Naive thymus-derived CD4-positive, alpha-beta T cell (primary cell): ENCODE measurements at places on chromosomes 3 and 15.

DNA sequence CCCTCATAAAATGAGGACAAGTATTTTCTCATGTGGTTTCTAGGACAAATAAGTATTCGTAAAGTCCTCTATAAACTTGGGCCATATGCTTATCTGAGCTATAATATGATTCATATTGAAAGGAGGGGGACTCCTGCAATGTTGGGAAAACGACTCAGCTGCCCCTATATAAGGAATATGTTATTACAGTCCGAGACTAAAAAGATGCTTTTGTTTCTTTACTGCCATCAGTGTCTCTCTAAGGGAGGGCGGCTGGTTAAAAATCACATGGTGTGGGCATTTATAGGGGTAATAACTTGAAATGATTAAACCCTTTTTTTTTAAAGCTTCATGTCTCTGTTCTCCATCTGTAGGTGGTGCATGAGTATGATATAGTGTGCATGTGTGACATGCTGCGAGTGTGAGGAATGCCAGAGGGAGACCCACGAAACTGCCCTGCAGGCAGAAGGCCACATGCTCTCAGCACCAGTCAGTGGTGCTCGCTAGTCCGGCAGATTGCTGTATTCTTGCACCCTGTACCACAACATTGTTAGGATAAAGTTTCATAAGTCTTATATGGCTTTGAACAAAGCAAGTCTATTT lies 256.0 kb upstream of the CTDSPL start:
- DNase-seq, result no peak

- DNase-seq, result no peak
Observed at GRCh38 chr15:80609091-80609490, 86.0 kb upstream of the ABHD17C start.

DNA sequence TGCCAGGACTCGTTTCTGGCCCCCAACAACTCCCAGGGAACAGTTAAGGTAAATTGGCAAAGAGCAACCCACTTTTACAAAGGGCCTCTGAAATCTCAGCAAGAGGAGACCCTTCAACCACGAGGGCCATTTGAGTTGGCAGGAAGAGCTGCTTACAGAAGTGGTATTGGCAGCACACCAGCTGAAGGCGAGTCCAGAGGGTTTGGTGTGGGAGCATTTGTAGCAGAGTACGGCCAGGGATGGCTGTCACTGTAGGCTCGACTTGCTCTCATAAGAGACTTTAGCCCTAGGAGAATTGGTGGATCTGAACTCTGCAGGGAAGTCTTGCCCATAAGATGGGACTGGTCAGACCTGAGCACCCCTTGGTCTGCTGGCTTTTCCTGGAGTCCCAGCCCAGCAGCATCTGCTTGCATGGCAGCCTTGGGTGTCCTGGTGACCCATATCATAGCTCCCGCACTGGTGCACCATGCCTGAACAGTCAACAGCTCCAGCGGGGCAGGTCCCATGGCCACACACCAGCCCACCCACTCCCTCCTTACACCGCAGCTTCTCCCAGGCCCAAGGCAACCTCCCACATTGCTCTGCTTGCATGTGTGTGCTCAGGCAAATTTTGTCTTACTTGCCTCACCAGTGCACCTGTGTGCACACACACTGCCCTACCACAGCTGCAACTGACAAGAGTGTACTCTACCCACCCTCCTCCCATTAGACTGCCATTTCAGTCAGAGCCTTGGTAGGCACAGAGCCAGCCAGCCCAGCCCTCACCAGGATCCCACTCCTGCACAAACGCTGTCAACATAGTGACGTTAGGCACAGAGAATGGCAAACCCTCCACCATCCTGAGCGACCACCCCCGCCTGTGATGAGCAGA lies 861.6 kb upstream of the DPPA4 start:
- no peak for DNase-seq

GRCh38 chr15:85492406-85492805 lies 112.0 kb downstream of the AKAP13 start:
- DNase-seq, result no peak

DNA sequence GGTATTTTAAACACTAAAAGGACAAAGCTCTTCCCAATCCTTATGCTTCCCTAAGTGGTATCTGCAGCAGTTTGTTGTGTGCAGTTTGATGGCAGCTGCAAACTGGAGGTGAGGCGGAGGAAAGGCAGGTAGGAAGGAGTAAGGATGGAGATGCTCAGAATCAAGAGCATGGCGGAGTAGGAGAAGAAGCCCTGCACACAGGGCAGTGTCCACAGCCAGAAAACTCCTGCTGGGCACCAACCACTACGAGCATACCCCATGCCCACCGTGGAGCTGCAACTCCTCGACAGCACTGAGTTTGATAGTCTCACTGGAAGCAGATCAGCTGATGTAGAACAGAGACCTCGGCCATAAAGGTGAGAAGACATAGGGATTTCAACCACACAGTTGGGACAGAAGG lies 30.3 kb upstream of the ESYT3 start:
- DNase-seq, result no peak

DNA sequence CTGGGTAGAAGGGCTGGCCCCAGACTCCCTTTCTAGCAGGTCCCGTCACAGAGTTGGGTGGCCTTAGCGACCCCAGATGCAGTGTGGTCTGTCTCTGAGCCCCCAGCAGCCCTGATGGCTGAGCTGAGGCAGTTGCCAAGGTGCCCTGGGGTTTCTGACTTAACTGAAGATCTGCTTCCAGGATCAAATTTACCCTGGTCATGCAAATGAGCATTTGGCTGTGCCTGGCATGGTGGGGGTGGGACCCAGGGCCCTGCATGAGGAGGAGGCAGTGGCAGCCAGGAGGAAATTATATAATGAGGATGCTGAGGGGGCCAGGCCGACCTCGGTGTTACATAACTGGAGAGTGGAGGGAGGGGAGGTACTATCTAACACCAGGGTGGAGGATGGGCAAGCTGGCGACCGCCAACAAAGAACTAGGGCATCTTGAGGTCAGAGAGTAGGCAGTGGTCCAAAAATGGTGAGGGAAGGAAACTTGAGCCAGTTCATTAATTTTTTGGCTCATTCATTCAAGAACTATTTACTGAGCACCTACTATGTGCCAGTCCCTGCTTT lies 16.4 kb downstream of the PLEKHO2 start:
- DNase-seq, result no peak

DNA sequence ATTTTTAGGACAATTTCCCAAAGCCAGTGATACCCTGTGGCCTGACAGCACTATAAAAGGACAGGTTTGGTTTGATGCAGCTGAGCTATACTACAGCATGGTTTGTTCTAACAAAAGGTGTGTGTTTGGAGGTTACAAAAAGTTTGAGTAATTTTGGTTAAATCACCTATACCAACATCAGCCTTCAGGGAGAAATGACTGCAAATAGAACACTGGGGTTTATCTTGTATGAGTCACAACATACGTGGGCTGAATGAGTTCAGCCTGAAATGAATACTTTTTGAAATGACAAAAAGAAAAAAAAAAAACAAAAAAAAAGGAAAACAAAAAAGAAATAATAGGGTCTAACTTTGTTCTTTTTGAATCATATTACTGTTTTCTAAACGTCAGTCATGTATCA lies 345.7 kb downstream of the CNTN3 start:
- DNase-seq, result no peak

DNA sequence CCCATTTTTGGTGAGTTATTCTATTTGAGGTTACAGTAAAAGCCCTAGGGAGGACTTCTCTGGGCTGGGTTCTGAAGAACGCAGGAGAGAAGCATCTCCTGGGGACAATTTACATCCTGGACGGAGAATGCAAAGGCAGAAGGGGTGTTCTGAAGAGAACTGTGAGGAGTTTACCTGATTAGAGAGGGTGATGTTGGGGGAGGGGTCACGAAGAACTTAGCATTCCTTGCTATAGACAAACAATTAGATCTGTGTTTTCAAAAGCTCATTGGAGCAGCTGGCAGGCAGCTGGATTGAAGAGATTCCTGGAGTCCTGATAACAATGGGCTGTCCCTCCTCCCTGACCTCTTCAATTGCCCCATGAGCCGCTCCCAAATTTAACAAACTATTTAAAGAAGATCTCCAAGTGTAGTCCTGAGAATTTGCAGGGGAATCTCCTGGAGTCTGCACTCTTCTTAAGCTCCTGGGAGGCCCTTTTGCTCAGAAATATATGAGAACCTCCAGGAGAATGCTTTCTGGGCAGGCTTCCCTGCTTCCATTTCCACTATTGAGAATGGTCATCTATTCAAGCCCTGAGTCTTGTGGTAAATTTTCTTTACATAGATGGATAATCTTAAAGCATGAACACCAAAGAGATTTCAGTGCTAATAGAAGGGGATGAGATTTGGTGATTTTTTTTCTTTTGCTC lies 55.3 kb downstream of the ARHGAP31 start:
- no peak for DNase-seq

DNA sequence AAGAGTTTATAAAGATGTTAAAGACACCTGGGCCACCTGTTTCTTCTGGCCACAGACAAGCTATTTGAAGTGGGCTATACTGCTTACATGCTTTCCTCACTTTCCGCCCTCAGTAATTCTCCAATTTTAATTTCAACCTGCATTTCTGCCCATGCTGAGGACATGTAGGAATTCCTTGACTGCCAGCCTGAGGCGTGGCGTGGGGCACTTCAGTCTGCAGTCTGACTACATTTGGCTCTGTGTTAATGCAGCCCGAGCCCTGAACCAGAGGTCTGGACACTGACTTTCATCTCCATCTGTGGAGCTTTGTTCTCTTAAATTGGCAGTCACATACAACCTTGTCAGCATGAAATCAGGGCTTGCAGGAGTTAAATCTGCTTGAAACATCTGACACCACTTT lies 8.5 kb downstream of the UQCC5 start:
- no peak for DNase-seq

DNA sequence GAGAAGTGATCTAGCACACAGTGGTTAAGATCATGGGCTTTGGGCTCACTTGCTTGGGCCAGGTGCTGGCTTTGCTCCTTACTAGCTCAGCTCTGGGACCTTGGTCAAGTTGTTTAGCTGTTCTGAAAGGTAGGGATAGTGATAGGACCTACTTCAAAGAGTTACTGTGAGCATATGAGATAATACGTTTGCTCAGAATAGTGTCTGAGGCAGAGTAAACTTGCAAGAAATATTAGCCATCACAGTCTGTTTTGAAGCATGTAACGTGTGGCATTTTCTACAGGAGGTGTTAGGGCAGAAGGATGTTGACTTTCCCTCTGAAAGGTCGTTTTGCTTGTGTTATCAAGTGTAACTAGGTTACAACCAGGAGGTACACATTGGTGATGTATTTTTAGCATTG lies 34.5 kb upstream of the NFKBIZ start:
- peak; percentile 23 for DNase-seq

- DNase-seq, result no peak
Observed at GRCh38 chr3:82416830-82417229, 655.4 kb upstream of the GBE1 start.

GRCh38 chr3:94402126-94402525 lies 339.3 kb downstream of the NSUN3 start:
- DNase-seq, result no peak

- no peak for DNase-seq
Observed at GRCh38 chr15:50798684-50799083, 33.2 kb upstream of the SPPL2A start.

DNA sequence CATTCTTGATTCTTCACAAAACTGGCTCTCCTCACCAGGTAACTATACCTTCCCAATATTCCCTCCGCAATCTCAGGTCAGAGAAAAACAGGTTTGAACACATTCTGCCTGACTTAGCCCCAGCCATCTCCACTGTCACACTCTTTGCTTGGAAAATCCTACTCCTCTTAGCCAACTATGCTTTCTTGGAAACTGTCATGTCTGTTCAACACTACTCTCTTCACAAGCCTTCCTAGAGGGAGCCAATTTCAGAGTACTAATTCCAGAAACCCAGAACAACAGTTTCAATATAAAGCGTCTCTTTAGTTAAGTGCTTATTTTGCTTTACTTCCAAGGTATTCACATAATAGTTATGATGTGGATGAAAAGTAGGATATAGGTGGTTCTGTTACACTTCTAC lies 21.7 kb downstream of the MTMR10 start:
- DNase-seq, result no peak

DNA sequence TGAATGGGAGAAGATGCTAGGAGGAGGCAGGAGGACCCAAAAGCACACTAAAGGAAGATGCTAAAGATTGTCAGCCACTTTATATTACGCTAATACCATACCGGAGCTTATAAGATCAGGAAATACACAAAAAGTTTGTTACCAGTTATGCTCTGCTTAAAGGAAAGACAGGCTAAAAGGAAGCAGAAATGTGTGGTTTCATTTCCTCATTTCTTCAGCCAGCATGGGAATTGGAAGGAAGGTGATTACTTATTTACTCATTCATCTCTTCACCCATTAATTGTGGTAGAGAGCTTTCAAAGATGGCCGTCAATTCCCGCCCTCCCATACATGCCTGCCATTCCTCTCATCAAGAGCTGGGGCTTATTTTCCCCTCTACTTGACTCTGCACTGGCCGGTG lies 26.7 kb upstream of the TMEM158 start:
- DNase-seq, result no peak

GRCh38 chr3:69370156-69370883 lies 15.6 kb downstream of the FRMD4B start:
- peak; percentile 11 for DNase-seq

- peak; percentile 83 for DNase-seq
Observed at GRCh38 chr3:108835101-108835500, 12.5 kb downstream of the TRAT1 start.

DNA sequence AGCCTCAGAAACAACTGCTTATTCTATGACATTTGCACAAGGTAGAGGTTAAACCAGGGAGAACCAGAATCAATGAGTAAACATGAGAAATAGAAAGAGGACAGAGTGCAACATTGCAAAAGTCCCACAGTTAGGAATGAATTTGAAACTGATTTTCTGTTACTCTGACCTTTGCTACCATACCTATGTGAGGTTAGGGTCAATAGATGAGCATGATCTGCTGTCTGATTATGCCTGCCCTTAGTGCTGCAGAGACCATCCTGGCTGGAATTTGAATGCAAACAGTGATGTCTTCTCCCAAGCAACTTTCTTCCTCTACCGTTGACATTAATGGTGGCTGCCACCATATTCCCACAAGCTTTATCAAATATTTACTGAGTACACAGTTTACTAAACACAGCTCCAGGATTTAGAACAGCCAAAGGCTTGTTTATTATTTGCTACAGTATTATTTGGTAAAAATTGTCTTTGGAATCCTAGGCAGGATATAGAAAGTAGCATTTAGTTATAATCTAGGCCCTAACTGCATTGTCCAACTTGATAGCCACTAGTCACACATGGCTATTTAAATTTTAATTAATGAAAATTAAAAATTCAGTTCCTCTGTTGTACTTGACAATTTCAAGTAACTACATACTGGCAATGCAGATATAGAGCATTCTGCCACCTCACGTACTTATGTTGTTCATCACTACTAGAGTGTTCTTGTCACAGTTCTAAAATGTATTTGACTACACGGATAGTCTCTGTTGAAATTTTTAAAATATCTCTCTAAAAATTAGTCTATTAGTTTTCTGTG lies 8.9 kb upstream of the CLDN1 start:
- DNase-seq, result no peak

DNA sequence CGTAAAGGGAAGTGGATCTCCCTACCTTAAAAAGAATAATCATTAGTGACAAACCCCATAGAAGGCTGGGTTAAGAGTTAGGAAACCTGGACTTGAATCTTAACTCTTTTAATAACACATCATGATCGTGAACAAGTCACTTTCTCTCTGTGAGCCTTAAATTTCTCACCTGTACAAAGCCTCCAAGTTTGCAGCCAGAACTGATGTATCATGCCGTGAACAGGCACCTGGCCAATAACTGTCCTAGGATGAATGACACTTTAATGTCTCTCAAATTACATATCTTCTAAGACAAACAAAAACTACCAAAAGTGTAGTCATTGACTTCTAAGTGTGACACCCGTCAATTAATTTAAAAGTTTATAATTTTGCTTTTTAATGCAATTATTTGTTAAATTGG lies 3.9 kb downstream of the UPK1B start:
- no peak for DNase-seq

- DNase-seq, result no peak
Observed at GRCh38 chr3:148535001-148535400, 162.7 kb upstream of the AGTR1 start.

GRCh38 chr3:42123012-42123581 lies 31.9 kb downstream of the TRAK1 start:
- no peak for DNase-seq
